Glomerular endothelial cell (primary cell): ENCODE measurements at places on chromosomes 5 and 9. TPM values are rescaled to one million over a fixed set of nuclear protein-coding genes. Genes with fewer than 3 reads are reported as not detected.

GRCh38 chr5:103410172-103410571 is 151.6 kb downstream of the MACIR start:
- no peak for DNase-seq

DNA sequence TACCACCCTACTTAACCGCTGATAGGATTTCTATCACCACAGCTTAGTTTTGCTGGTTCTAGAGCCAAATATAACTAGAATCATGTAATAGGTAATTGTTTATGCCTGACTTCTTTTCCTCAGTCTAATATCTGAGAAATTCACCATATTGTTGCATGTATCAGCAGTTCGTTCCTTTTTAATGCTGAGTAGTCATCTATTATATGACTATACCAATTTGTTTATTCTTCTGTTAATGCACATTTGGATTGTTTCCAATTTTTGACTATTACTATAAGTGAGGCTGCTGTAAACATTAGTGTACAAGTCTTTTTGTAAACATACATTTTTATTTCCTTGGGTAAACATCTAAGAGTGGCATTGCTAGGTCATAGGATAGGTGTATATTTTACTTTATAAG is 25.9 kb downstream of the CSNK1G3 start:
- DNase-seq: no peak

DNA sequence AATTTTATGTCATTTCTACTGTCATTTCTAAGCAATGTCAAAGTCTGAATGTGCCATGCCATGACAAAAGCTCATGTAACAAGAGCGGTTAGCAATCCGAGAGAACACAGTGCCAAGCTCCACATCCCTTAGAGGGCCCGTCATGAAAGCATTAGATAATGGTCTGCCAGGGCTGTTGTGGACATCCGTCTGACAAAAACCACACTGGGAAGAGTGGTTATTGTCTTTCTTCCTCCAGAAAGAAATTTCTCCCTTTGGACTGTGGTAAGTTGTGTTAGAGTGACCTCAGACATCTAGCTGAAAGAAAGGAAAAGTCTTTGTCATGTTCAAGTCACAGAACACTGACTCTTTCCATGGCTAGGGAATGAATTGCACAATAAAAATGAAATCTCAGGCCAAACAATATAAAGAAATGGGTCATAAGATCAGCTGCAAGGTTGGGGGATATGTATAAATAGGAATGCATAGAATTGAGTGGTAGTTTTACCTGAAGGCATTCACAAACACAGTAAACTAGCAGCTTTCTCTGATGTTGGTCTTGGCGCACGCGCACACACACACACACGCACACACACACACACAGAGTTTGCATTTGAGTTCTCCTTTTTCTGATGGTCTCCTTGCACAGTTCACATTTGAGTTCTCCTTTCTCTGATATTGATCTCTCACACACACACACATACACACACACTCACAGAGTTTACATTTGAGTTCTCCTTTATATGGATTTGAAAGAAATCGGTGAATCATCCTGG is 5.3 kb downstream of the SLC1A3 start:
- DNase-seq: no peak

- DNase-seq: no peak
Observed at GRCh38 chr9:113798062-113799030, 77.8 kb upstream of the ZNF618 start.

- DNase-seq: no peak
Observed at GRCh38 chr9:121298689-121299466, 30.9 kb downstream of the GSN start.

DNA sequence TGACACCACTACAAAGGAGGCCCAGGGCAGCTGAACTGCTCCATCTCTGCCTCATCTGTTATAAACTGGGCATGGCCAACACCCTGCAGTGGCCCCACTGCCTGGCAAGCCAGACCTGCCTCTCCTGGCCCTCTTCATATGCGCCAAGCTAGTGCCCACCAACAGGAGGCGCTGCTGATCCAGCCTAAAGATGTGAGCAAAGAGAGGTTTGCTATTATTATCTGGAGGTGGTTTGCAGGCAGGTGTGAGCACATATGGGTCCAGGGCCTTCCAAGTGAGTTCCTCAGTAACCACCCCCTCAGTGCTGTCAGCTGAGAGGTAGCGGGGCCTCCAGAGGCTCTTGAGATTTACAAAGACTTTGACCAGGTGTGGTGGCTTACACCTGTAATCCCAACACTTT is 232.2 kb downstream of the SYK start:
- no peak for DNase-seq

The HRCT1 gene
- 0.47 and 0.63 TPM in 2 replicates for total RNA-seq

The PCDHGA10 gene
- total RNA-seq: 4.0 and 12.4 TPM in 2 replicates

The TRIM23 gene
- 3.7 and 6.9 TPM in 2 replicates for total RNA-seq
